ENCODE measurements at places on chromosomes 12 and 14.

DNA sequence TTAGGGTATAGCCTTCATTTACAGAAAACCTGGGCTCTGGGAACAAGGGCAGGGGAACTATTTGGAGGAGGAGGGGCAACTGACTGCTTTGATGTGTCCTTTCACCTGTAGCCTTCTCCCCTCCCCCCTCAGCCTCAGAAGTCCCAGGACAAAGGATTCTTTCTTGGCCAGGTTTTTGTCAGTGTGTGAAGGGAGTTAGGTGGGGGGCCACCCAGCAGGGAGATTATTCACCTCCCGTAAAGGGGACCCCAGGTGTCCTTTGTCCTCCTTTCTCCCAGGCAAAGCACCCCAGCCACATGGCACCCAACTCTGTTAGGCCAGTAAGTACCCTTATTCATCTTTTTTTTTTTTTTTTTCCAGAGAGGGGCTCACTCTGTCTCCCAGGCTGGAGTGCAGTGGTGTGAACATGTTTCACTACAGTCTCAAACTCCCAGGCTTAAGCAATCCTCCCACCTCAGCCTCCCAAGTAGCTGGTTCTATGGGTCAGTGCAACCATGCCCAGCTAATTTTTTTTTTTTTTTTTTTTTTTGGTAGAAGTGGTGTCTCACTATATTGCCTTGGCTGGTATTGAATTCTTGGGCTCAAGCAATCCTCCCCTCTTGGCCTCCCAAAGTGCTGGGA, 723 bp upstream of the NFE2 start:
- no peak for DNase-seq

DNA sequence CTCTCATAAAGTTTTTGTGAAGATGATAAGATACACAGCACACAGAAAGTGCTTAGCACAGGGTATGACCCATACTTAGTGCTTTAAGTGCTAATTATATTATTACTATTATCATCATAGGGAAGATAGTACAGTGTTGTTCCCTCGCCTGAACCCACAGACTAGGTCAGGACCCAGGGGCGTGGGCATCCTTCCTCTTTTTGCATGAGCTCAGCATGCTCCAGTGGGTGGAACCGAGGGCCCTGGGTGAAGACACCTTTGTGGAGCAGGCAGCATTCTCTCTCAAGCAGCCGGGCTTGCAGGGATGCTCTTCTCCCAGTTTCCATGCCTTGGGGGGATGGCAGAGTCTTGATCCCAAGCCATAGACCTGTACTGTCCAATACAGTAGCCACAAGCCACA, 34.8 kb downstream of the CRACR2A start:
- DNase-seq, result no peak

- DNase-seq, result no peak
Measured at GRCh38 chr14:96586921-96587822, 85.0 kb downstream of the PAPOLA start.

GRCh38 chr14:20295067-20295466, 10.7 kb downstream of the TTC5 start:
- no peak for DNase-seq

- DNase-seq, result no peak
Measured at GRCh38 chr12:108479364-108480070, 35.6 kb upstream of the FICD start.

- no peak for DNase-seq
Measured at GRCh38 chr12:116818341-116818856, 62.8 kb downstream of the HRK start.

DNA sequence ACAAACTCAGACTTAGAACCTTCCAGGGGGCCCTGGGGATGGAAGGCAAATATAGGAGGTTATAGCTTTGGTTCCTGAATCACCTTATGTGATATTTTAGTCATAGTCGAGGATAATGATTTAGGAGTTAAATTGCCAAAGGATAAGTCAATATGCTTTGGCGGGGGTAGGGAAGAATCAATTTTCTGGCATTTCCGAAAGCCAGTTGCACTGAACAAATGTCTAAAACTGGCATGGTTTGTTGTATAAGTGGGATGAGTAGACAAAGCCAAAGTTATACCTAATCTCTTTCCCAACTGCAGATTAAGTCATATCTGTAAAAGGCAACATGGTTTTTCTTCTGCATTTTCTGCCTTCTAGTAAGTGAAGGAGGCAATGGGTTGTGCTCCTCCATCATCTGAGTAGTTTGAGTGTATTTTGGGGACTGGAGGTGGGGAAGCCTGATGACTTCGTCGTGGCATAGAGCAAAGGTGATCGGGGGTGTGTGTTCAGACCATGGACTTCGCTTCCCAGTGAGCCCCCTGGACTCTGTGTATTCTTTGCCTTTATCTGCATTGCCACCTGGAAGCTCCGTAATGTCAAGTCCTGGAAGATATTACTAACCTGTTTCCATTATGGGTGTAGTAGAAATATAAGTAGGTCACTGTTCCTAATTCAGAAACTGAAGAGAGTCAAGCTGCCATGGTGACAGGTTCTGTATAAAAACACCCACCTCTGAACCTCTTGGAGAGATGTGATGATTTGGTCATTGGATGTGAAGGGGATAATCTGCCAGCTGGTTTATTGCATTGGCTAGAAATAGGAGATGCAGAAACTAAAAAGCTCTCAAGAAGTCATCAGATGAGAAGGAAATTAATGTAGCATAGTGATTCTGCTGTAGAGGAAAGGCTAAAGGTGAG, 24.5 kb downstream of the PPFIBP1 start:
- no peak for DNase-seq

- no peak for DNase-seq
Measured at GRCh38 chr12:90712671-90713070, 242.3 kb downstream of the CCER1 start.

- no peak for DNase-seq
Measured at GRCh38 chr12:178829-179109, 35.2 kb downstream of the SLC6A12 start.

DNA sequence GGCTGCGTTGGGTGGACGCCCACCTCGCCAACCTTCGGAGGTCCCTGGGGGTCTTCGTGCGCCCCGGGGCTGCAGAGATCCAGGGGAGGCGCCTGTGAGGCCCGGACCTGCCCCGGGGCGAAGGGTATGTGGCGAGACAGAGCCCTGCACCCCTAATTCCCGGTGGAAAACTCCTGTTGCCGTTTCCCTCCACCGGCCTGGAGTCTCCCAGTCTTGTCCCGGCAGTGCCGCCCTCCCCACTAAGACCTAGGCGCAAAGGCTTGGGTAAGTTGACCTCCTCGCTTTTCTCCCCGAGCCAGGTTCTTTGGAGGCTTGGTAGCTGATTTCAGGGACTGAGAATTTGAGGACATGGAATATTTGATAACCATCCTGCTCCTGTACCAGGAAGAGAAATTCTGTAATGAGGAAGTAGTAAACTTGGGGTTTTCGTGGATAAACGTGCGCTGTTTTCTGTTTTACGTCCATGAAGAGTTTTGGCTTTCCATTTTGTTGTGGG, 530 bp downstream of the APAF1 start:
- peak; percentile 23 for DNase-seq

DNA sequence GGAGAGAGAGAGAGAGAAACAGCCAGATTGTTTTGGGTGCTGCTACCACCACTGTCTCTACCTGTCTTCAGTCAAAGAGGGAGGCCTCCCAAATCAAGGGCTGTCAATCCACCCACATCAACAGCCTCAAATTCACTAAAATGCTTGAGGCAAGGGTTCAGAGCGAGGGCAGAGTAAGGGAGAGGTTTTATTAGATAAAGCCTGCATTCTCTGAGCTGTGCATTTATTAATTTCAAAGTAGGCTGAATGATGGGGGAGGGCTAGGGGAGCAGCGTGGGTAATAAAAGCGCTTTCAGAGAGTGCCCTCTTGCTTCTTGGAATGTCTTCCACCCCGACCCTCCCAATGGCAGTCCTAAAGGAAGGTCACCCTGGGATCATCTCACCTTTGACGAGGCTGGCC, 636.5 kb upstream of the TBX3 start:
- no peak for DNase-seq

GRCh38 chr12:127802271-127802670, 464.7 kb upstream of the TMEM132C start:
- no peak for DNase-seq

DNA sequence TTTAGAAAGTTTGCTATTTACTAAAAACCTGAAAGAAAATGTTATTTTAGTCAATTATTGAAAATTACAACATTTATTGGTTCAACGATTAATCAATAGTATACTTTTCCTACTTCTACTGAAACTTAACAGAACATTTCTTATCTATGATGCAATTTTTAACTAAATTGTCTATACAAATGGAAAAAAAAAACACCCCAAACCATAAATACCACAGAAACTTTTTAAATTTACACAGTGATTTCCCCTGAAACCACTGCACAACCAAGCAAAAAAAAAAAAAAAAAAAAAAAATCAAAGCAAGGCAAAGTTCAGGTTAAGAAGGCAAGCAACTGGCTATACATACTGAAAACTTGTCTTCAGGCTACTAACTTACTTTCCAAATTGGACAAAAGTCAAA, 71.9 kb upstream of the POC1B start:
- DNase-seq, result no peak

DNA sequence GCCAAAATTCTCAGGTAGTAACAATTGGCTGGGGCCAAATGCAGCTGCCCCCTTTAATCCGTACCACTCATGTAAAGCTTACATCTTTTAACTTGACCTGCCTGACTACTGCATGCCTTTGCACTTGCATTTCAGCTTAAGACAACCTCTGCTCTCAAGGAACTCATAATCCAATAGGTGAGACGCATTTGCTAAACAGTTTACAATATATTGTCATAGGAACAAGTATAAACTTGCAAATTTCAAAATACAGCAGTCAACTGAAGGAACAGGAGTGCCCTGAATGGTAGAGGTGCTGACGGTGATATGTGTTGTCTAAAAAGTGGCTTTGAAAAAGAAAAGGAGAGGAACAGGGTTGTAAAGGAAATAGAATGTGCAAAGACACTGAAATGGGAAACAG, 3.6 kb upstream of the BRMS1L start:
- DNase-seq, result no peak

DNA sequence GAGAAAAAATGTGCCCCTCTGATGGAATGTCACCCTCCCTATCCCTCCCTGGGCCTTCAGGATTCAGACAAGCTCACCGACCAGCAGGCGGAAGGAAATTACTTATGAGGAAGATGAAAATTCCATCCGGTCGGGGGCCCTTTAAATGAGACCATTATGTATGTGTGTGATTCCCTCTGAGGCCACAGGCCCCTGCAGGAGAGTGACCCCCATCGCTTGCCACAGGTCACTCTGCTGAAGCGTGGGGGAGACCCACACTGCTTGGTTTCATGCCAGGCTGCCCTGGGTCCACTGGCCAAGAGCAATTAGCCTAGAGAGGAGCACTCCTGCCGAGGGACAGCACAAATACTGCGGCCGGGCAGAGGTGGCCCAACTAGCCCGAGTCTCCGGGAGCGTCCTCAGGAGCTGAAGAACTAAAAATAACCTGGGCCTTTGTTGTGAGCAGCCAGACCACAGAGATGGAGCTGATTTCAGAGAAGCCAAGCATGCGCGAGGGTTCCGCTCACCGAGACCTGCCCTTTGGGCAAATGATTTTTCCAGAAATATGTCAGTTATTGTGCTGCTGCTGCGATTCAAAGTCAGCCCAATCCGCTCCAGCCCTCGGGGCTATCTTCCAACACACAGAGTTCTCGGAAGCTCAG, 276.4 kb downstream of the DPF3 start:
- DNase-seq, result no peak

DNA sequence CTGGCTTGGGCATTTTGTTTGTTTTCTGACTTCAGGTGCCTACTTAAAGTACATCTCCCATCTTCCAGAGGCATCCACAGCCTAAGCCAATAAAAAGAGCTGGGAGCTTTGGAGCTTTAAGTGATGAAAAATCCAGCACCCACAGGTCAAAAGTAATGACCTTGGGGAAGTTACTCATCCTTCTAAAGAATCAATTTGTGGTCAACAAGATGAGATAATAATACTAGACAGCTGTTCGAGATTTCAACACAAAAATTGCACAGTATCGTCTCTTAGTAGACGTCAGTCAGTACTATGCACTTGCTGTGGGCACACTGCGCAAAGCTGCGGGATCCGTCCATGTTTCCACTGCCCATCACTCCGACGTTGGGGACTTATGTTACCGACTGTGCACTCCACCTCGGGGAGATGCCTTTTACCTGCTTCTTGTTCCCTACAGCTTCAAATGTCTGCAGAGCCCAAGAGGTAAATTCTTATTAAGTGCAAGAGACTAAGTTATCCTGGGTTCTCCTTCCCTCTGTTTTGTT, 1.3 kb downstream of the ST8SIA1 start:
- DNase-seq, result no peak

Data from PC-9 (cell line).